GF-D8 (cell line): ENCODE measurements at places on chromosomes 13 and 19.

- no peak for DNase-seq
Observed at GRCh38 chr19:52665027-52665426, 26.9 kb upstream of the ZNF83 start.

DNA sequence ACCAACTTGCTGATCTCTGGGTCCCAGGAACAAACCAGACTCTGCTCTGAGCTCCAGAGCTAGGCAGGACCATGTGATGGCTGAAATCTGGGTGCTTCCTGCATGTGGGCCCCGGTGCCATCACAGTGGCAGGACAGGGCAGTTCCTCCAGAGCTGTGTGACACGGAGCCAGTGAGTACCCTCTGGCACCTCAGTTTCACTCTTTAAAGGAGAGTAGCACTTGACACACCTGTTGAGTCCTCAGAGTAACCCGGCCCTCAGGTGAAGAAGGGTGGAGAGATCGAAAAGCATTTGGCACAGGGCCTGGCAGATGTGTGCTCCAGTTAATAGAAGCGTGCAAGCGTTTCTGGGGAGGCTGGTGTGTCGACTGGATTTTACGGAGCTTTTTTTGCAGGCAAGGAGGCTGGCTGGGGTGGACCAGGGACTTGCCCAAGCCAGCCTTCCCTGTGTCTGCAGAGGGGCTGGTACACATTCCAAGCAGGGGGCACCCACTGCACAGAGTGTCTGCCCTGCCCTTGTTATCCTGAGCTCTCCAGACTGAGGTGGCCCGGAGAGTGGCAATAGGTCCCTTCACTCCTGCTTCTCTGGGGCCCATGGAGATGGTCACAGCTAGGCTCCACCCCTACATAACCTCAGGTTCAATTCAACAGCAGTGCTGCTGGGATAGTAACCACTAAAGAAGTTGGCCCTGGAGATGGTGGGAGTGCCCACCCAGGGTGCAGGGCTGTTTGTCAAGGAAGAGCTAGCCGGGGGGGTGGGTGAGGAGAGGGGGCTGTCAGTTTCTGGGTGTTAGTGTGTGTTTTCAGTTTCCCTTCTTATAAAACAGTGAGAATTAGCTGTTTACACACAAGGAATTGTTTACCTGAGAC is 8.3 kb downstream of the RPS19 start:
- no peak for DNase-seq

GRCh38 chr13:76745261-76746200 is 140.7 kb downstream of the KCTD12 start:
- DNase-seq = peak; percentile 84

DNA sequence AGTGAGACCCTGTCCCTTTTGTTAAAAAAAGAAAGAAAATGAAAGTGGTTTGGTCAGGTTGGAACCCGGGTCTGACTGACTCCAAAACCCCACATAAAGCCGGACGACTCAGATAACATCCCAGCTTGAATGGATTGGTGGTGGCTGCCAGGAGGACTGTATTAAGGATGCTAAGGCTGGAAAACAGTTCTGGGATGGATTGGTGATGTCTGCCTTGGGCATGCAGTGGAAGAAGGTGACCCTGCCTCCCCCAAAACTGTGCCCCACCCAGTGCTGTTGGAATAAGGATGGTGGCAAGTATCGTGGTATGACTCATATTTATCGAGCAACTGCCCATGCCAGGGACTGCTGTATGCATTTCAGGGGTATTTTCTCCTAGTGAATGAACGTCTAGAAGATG is 18.5 kb upstream of the COLGALT1 start:
- no peak for DNase-seq

GRCh38 chr19:17996826-17997316 is 11.1 kb upstream of the ARRDC2 start:
- DNase-seq = no peak

GRCh38 chr19:45556835-45557234 is 27.8 kb downstream of the OPA3 start:
- no peak for DNase-seq

DNA sequence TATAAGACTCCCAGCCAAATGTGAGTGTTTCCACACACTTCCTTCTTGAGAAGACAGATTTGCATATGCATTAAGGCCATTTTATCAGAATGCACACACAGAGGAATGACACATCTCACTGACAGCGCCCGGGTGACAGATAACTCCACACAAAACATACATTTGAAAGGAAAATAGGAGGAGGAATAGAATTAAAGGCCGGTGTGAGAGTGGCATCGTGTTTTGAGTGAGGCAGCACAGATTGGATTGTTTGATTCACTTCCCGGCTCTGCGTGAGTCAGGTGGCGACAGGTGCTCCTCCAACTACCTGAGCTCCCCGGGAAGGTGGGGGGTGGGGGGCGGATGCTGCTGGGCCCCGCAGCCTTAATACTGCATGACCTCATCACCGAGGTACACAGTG is 429.0 kb downstream of the TSHZ3 start:
- DNase-seq = no peak
